ENCODE measurements at places on chromosomes 5 and 9.

DNA sequence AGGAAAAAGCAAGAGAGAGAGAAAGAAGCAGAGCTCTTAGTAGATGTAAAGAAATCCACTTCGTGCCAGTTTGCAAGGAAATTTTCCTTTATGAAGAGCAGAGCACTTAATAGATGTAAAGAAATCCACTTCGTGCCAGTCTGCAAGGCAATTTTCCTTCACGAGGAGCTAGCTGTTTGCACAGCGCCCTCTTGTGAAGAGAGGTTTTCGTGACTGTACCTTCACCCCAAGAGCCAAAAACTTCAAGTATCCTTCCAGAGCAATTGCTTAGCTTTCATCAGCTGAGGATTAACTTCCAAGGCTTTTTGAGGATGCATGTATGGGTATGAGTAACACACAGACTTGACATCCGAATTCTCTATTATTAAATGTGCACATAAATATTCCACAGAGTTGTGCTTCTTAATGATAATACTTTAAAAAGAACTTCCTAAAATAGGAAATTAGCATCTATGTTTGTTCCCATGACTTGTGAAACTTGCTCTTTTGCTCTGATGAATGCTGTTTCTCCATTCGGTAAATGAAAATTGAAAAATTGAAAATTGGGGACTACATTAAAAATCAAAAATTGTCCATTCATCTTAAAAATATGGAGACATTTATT is 525.6 kb downstream of the PDE4D start:
- no peak for DNase-seq

DNA sequence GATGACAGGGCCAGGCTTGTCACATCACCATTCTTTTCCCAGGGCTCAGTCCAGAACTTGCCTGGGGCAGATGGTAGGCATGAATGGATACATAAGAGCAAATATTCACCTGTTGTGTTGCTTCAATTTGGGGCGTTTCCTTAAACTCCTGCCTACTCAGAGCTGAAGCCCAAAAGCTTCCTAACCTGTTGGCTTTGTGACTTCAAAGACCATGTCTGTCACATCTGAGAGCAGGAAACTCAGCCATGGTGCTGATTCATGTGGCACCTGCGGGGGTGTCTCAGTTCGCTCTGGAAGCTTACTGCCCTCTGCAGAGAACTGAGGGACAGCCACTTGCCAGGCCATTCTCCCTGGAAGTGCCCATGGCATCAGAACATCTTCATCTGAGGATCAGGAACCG is 246.6 kb downstream of the HSPA4 start:
- DNase-seq, result no peak

GRCh38 chr9:100437860-100438805 is 11.2 kb downstream of the MSANTD3 start:
- DNase-seq, result peak; percentile 64

- DNase-seq, result no peak
These were observed 31.0 kb downstream of the TNPO1 start for GRCh38 chr5:72847439-72847838.

- no peak for DNase-seq
These were observed 32.6 kb downstream of the MAPK9 start for GRCh38 chr5:180259260-180259611.

GRCh38 chr5:179802950-179803562 is 3.6 kb downstream of the MGAT4B start:
- DNase-seq, result no peak

DNA sequence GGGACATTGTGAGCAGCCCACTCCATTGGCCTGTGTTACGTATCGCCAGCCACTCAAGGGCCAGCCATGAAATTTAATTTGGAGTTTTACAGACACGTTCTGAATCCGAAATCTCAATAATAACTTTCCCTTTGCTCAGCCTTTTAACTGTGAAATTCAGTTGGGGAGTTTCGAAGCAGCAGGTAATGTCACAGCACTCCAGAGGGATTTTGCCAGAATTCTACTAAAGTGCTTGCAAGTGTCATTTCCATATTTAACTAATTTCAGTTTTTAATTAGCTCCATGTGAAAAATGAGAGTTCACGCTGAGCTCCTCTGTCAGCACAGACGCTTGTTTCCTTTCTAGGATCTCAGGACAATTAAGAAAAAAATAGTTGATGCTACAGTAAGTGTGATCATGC is 267.1 kb upstream of the WWC1 start:
- no peak for DNase-seq

Measured in stimulated activated CD8-positive, alpha-beta memory T cell treated with anti-CD3 and anti-CD28 coated beads, Interleukin-4, amount 100 ng/mL, for 4 hours (primary cell).